Smooth muscle cell of the brain vasculature (primary cell): ENCODE measurements at places on chromosomes 11 and 22.

DNA sequence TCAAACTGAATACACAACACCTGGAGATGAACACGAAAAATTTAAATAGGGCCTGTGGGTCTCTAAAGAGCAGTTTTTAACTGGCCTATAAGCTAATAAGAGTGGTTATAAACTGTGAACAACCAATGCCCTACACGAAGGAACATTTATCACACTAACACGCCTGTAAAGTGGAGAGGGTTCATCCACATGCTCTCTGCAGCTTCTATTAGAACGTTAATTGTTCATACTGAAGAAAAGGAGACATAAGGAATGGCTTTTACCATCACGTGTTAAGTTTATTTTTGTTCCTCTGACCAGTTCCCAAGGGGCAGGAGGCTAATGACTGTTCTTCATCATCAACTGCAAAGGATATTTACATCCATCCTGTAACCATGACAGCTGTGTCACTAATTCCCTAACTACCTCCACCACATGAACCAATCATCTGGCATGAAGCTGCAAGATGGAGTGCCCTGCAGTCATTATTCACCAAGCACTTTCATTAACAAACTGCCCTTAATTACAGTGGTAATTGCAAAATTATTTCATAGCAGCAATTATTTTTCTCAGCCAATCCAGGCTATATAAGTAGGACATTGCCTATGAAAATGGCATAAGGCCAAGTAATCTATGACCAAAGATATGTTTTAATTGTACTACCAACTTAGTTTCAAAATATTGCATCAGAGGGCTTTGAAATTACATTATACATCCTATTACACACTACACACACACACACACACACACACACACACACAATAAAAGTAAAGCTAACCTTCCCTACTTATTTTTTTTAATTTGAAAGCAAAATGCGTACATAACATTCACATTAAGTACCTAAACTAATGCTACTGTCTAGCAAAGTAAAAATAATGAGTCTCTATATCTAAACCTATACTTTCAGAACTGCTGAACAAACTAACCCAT lies 186.7 kb downstream of the CADM1 start:
- no peak for DNase-seq

- no peak for DNase-seq
These were observed 802.0 kb downstream of the KCNA4 start for GRCh38 chr11:29214833-29215232.

DNA sequence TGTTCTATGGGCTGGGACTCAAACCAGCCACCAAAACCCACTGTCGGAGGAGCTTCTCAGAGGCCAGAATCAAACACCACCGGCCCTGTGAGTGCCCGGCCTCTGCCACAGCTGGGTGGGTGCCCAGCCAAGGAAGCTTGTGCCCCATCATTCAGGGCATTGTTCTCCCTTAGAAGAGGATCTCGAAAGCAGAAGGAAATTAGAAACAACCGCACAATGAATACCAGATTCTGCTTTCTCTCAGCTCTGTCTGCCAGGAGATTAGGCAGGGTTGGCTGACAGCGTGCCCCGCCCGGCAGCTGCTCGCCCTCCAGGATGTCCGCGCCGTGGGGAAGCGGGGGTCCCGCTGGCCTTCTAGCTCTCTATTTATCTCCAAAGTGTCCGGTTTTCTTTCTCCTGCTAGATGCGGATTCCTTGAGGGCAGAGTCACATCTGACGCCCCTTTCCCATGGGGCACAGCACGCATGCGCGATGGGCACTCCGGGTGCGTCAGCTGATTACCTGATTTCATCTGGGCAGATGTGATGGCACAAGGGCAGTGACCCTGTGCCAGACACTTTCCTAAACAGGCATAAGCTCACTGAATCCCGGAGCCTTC lies 25.5 kb downstream of the SCGB1A1 start:
- peak; percentile 82 for DNase-seq

DNA sequence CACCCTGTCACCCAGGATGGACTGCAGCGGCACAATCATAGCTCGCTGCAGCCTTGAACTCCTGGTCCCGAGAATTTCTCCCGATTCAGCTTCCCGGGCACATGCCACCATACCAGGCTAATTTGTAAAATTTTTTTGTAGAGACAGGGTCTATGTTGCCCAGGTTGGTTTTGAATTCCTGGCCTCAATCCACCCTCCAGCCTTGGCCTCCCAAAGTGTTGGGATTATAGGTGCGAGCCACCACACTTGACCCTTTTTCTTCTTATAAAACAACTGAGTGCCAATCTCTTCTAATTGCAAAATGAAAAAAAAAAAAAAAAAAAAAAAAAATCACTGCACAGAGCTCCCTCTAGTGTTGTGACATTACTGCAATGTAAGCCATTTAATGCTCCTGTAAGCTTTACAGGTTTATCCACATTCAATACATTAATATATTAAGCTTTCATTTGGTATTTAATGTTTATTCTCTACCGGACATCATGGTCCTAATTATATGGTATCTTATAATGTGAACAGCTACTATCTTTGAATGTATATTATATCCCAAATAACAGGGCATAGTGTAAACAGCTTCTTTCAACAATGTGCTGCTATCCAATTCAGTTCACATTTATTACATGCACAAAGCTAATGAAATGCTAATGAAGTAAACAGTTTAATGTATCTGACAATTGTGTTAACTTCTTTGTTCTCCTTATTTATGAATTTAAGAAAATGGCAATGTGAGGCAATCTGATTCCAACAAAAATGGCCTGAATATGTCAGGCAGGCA lies 44.6 kb downstream of the COPB1 start:
- DNase-seq, result no peak

DNA sequence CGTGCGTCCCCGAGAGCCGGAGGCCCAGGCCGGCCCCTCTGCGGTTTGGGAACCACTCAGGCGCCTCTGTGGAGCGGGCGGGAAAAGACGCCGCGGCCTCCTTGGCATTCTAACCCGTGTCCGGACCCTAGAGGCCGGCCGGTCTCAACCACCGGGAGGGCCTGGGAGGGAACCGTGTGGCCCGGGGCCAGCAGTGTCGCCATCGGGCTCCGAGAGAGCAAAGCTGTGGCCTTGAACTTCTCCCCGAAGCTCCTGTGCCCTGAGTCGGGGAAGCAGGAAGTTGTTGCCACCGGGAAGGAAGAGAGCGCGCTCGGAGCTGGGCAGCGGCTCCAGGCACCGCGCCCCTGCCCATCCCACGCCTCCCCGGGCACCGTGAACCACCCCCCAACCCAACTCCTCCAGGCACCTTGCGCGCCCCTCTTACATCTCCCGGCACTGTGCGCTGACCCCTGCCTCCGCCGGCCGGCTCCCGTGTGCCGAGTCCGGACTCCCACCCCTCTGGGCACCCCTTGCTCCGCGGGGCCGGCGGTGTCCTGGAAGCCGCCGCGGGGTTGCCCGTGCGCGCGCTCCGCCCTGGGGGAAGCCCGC lies 80.0 kb upstream of the PPARA start:
- no peak for DNase-seq

DNA sequence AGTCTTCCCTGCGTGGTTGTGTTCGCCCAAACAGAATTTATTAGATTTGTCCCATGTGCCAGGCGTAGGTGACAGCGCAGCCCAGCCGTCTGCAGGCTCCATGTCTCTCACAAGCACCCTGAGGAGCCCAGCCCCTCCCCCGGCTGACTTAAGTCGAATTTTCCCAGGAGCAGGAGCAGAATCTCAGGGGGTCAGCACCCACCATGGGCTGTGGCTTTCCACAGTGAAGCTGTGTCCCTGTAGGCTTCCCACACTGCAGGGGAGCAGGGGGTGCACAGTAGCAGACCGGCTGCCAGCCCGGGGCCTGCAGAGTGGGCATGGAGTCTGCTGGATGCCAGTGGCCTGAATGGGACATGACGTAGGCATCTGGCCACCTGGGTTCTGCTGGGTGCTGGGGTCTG lies 16.0 kb downstream of the PARVG start:
- no peak for DNase-seq

DNA sequence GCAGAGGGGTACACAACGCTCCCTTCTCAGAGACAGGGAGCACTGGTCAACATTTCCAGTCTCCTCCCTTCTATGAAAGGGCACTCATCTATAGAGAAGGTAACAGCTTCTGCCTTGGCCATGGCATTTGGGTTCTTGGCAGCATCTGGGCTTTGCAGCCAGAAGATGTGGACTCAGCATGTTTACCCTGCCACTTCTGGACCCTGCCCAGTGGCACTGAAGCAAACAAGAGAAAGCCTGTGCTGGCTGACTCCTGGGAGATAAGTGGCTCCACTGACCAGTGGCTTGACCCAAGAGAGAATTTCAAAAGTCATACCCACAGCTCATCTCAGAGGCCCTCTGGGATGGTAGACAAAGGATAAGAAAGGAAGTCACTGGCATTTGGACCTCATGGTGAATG lies 8.0 kb downstream of the CSNK2A3 start:
- no peak for DNase-seq

DNA sequence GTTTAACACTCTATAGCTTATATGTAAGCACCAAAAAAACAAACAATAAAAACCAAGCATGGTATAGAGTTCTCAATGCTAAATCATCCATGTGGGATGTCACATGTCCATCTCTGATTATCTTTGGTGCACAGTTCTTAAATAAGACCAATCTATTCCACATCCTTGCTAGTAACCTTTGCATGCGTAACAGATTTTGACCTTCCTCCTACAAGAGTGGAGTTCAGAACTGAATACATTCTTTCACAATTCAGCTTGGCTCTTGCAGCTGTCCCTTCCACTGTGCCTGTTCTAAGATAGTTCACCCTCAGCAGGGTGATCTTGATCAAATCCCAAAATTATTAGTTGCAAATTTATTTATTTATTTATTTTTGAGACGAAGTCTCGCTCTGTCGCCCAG lies 21.1 kb downstream of the PRR14L start:
- no peak for DNase-seq

DNA sequence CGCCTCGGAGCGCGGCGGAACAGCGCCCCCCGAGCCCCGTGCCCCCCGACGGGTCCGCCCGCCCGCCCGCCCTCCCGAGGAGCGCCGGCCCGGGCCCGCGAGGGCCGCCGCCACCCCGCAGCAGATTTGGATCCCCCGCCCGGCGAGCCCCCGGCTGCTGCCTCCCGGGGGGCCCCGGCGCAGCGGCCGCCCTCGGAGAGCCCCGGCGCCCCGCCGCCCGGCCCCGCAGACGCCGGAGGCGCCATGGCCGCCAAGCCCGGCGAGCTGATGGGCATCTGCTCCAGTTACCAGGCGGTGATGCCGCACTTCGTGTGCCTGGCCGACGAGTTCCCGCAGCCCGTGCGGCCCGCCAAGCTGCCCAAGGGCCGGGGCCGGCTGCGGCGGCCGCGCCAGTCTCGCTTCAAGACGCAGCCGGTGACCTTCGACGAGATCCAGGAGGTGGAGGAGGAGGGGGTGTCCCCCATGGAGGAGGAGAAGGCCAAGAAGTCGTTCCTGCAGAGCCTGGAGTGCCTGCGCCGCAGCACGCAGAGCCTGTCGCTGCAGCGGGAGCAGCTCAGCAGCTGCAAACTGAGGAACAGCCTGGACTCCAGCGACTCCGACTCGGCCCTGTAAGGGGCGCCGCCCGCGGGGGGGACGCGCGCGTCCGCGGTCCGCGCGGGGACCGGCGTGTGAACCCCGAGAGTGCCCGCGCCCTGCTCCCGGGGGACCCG lies 380 bp downstream of the C11orf96 start:
- DNase-seq, result no peak

DNA sequence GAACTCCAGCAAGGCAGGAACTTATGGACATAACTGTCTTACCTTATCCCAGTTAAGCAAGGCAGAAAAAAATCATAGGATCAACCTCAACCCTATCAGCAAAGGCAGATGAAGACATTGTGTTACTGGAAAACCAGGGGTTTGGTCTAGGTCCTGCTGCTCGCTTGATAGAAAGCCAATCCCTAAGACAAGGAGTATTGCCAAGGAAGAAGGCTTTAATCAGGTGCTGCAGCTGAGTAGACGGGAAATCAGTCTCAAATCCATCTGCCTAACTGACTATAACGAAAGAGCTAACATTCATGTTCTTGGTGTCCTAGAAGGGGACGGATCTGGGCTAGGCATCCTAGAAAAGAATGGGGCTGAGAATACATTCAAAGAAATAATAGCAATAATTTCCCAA lies 1158.7 kb upstream of the CNTN5 start:
- DNase-seq, result no peak

DNA sequence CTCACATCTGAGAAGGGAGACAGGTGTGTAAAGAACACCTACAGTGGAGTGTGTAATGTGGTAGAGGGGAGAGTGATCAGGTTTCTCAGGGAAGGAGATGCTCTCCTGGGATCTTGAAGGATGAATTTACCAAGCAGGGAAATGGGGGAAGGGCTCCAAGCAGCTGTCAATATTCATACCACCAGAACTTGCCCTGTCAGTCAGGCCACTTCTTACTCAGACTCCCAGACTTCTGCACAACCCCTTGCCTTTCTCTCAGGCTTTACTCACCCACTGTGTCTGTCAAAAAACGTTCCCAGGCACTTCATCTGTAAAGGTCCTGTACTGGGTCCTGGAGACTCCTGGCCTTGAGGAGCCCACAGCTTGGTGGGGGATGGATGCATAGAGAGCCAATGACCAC lies 14.0 kb upstream of the FCHSD2 start:
- DNase-seq, result no peak

DNA sequence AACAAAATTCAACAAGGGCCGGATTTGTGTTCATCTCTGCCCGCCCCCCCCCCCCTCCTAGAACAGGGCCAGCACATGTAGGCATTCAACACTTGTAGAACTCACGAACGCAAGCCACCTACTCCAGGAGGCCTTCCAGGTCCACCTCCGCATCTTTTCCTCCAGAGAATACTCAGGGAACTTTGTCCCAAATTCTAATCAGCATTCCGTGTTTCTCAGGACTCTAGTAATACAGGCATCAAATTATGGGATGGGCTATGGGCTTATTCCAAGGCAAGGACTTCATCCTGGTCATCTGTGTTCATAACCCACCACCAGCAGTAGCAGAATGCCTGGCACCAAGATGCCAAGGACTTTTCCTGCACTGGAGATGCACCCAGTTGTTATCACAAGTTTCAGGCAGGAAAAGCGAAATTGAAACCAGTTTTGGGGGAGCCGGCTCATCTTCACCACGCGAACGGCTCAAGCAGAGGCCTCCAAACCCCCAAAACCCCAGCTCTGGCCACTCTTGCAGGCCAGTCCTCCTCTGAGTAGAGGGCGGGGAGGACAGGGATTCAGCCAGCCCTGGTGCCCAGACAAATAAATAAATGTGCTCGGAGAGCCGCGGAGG lies 462 bp downstream of the UBE2L6 start:
- DNase-seq, result no peak

DNA sequence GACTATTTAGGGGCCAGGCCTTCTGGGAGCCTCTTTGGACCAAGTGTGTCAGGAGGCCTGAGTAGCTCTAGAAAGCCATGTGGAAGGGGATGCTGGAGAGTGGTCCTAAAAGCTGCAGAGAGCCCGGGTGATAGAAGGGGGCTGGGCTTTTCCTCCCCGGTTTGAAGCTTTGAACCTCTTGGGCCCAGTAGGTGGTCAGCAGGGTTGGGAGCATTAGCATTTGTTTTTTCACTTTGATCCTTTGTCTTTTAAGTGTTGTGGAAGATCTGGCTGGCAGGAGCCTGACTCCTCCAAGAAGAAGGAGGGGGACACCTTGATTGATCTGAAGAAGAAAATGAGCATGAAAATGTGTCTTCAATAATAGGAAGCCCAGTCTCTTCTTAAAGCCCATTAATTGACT lies 596.6 kb downstream of the INSC start:
- DNase-seq, result no peak
